ENCODE measurements at places on chromosomes 2 and 18.

DNA sequence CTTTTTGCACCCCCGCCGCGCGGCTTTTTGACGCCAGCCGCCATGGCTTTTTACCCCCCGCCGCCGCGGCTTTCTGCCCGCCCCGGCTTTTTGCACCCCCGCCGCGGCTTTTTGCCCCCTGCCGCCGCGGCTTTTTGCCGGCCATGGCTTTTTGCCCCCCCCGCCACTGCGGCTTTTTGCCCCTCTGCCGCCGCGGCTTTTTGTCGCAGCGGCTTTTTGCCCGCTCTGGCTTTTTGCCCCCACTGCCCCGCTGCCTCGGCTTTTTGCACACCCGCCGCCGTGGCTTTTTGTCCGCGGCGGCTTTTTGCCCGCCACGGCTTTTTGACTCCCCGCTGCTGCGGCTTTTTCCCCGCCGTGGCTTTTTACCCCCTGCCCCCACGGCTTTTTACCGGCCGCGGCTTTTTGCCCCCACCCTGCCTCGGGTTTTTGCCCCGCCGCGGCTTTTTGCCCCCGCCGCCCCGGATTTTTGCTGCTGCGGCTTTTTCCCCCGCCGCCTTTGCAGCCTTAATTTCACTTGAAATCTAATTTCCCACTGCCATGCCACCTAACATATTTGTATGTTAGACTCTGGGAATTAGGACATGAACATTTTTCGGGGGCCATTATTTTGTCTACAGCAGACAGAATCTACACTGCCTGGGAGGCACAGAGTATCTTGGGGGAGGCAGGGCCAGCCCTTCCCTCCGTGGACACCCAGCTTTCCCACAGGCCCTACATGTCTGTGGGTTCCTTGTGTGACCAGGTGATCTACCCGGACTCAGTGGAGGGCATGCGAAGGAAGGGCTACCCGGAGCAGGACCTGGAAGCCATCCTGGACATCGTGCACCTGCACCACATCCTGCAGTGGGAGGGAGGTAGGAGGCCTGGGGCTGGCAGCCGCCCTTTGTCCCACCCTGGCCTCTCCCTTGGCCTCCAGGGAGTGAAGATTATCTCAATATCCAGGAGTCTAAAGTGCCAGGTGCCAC, 3031.0 kb upstream of the TEKT4 start:
- DNase-seq = no peak
- no peak overlapping the region for H3K4me3 ChIP-seq
- H3K4me1 ChIP-seq = peaks cover 7% of the 10 kb centered on the region
- H3K27ac ChIP-seq = no peak overlapping the region

- no peaks in the 10 kb centered on the region for H3K4me1 ChIP-seq
- no peak overlapping the region for H3K4me3 ChIP-seq
Observed at GRCh38 chr2:102336502-102336945, 19.1 kb upstream of the IL18R1 start.

DNA sequence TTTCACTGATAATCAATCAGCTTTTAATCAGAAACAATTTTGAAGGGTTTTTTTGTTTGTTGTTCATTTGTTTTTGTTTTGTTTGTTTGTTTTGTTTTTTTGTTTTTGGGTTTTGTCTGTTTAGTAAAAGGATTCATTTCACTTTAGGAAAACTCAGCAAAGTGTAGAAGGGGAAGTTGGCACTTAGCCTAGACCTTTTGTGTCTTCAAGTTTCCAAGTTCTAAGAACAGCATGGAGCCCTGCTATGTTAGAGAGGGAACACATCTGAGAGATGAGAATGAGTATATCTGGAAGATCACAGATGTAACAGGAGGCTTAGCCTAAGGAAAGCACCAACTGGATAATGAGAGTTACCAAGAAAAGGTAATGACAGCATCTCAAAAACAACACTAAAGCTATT, 501.5 kb downstream of the ERBB4 start:
- no peak overlapping the region for H3K4me3 ChIP-seq
- no peaks in the 10 kb centered on the region for H3K36me3 ChIP-seq
- no peaks in the 10 kb centered on the region for H3K27me3 ChIP-seq
- H3K27ac ChIP-seq = no peak overlapping the region
- no peaks in the 10 kb centered on the region for H3K4me1 ChIP-seq
- DNase-seq = no peak

GRCh38 chr2:120779781-120780283, 44.2 kb downstream of the GLI2 start:
- H3K27me3 ChIP-seq = no peaks in the 10 kb centered on the region
- H3K36me3 ChIP-seq = no peaks in the 10 kb centered on the region
- DNase-seq = no peak
- H3K4me3 ChIP-seq = no peak overlapping the region
- H3K27ac ChIP-seq = no peak overlapping the region
